ENCODE measurements at places on chromosomes 2 and 18.

DNA sequence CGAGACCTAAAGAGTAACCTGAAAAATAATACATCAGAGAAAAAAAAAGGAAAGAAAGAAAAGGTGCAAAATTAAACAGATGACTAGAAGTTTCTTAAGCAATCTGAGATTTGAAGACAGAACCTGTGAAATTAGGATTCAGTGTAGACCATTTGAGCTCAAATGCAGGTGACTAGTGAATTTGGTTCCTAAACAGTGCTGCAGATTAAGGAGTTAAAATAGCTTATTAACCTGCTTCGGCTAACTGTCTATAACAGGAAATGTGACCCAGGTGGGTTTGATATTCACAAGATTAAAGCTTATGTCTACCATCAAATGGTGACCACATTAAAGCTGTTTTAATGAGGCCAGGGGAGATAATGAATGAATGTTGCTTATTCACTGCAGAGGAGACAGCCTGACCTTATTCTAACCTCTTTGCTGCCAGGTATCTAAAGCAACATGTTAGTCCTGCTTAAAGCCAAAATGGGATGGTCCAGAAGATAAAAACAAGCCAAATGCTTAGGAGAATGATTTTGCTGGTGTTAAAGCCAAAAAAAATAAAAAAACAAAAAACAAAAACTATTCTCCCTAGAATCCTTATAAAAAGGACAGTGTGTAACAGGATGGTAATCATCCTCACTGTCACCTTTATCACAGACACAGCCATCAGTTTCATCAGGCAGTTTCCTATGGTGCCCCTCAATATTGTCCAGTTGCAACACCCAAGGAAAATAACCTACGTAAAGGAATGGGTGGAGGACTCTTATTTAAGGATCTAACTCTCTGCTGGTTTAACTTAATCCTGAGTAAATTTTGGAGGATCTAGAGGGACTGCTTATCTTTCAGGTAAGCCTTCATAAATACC is 769.0 kb upstream of the ZEB2 start:
- no peak overlapping the region for H3K4me3 ChIP-seq
- H3K4me1 ChIP-seq: peaks cover 14% of the 10 kb centered on the region
- no peak overlapping the region for H3K27ac ChIP-seq
- no peaks in the 10 kb centered on the region for H3K27me3 ChIP-seq
- DNase-seq: no peak

DNA sequence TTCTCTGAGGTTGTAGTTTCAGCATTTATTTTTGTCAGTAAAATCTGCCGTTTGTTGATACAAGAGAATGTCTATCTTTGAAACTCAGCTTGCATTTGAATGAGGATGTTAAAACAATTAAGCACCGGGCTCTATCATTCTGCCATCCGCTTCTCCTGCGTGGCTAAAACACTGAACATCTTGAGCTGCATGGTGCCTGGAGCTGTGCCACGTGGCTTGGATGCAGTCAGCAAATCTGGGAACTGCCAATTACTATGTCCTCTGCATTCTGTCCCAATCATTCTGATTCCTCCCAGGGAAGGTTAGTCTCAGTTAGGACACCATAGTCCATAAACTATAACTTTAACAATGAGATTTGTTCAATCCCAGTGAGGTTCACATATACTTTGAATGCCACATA is 598.4 kb downstream of the FBXO15 start:
- no peaks in the 10 kb centered on the region for H3K27me3 ChIP-seq
- H3K4me3 ChIP-seq: no peak overlapping the region
- no peak for DNase-seq
- H3K36me3 ChIP-seq: no peaks in the 10 kb centered on the region
- H3K27ac ChIP-seq: no peak overlapping the region
- no peaks in the 10 kb centered on the region for H3K4me1 ChIP-seq

DNA sequence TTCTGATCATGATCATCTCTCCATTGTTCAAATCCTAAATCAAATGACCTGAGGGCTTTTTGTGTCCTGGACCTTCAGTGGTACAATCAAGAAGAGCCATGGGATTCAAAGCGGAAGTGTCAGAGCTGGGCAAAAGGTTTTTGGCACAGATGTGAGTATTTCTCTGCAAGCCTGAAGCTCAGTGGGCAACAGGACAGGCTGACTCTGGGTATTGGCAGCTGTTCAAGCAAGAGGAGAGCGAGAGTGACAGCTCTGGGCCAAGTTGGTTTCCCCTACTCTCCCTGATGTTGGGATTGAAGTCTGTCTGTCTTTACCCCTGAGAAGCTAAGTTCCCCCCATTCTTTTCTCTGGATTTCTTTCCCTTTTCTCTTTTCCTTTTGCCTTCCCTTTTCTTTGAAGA is 33.3 kb downstream of the DSEL start:
- DNase-seq: no peak
- H3K27me3 ChIP-seq: no peaks in the 10 kb centered on the region

- no peaks in the 10 kb centered on the region for H3K4me1 ChIP-seq
- H3K36me3 ChIP-seq: no peaks in the 10 kb centered on the region
- H3K4me3 ChIP-seq: no peak overlapping the region
- no peaks in the 10 kb centered on the region for H3K27me3 ChIP-seq
- no peak for DNase-seq
- H3K27ac ChIP-seq: no peak overlapping the region
Observed at GRCh38 chr2:162149466-162149865, 2.6 kb downstream of the GCG start.

GRCh38 chr2:233124421-233125080 is 64.4 kb downstream of the INPP5D start:
- peak; percentile 39 for DNase-seq
- no peak overlapping the region for H3K27ac ChIP-seq
- no peak overlapping the region for H3K4me3 ChIP-seq
- H3K4me1 ChIP-seq: no peaks in the 10 kb centered on the region

DNA sequence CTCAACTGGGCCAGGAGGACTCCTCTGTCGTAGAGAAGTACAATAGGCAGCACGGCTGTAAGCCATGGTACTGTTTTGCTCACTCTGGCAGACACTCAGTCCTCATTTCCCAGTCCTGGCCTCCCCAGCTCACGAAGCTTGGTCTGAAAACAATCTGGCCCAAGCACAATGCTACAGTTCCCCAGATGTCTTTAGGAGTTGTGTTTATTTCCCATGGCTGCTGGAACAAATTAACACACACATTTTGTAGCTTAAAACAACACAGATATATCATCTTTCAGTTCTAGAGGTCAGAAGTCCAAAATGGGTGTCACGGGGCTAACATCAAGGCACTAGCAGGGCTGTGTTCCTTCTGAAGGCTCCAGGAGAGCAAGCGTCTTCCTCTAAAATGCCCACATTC is 13.0 kb downstream of the FABP1 start:
- no peaks in the 10 kb centered on the region for H3K36me3 ChIP-seq
- H3K4me1 ChIP-seq: no peaks in the 10 kb centered on the region
- no peaks in the 10 kb centered on the region for H3K27me3 ChIP-seq
- H3K27ac ChIP-seq: no peak overlapping the region
- DNase-seq: no peak
- H3K4me3 ChIP-seq: no peak overlapping the region

DNA sequence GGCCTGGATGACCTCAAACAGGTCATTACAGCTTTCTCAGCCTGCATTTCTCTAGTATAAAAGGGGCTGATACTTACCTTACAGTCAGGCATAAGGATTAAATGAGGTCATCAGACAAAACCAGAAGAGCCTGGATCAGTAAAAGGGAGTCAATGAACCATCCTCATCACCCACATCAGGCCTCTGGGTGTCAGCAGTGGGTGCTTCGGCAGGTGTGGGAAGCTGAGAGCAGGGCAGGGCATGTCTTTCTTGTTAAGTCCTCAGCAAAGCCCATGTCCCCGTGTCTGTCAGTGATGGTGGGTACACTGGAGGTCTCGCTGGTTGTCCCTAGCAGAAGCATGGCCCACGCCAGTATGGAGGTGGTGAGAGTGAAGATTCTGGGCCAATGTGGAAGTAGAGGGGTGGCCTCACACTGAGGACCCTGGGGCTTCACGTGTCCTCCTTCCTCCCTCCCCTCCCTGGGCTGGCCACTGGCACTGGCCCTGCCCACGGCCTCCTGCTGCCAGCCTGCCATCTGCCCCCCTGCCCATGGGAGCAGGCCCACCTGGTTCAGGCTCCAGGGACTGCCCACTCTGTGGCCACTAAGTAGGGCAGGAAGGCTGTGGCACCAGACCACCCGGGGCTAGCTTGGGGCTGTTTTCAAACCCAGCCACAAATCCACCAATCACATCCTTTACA is 4.4 kb downstream of the ADRA2B start:
- no peaks in the 10 kb centered on the region for H3K4me1 ChIP-seq
- no peak overlapping the region for H3K27ac ChIP-seq
- no peak for DNase-seq
- no peak overlapping the region for H3K4me3 ChIP-seq
- no peaks in the 10 kb centered on the region for H3K27me3 ChIP-seq
- no peaks in the 10 kb centered on the region for H3K36me3 ChIP-seq

GRCh38 chr18:47826157-47827074 is 104.0 kb downstream of the SMAD2 start:
- no peak overlapping the region for H3K4me3 ChIP-seq
- H3K27me3 ChIP-seq: no peaks in the 10 kb centered on the region
- no peaks in the 10 kb centered on the region for H3K4me1 ChIP-seq
- H3K36me3 ChIP-seq: peaks cover 19% of the 10 kb centered on the region

- H3K4me1 ChIP-seq: no peaks in the 10 kb centered on the region
- no peak overlapping the region for H3K4me3 ChIP-seq
- H3K27ac ChIP-seq: no peak overlapping the region
- no peak for DNase-seq
- H3K27me3 ChIP-seq: peaks cover 13% of the 10 kb centered on the region
Observed at GRCh38 chr2:222058819-222059445, 239.9 kb downstream of the PAX3 start.

DNA sequence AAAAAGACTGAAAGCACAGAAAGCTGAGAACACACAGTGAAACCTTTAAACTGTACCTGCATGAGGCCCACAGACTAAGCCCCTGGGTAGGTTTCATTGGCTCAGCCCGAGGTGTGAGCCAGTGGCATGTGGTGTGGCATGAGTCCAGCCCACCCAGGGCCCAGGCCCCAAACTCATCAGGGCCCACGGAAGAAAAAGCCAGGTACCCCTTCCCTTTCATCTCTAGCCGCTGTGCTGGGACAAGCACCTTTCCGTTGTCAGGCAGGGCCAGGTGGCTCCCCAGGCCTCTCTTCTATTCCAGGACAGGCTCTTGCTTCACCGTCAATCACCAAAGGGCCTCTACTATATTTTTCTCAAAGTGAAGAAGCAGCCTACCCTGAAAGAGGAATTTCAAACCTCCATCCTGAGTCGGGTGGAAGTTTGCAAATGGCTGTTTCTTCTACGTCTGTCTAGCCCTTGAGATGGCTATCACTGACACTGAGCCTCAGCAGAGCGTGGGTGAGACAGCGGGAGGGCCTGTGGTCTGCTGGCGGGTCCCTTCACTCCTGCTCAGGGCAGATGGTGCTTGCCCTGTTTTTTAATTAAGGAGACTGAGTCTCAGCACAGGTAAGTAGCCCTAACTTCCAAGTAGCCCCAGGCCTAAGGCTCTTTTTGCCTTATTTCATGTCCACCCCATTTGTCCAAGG is 8.6 kb downstream of the DNAJB2 start:
- H3K27me3 ChIP-seq: peaks cover 5% of the 10 kb centered on the region
- no peaks in the 10 kb centered on the region for H3K4me1 ChIP-seq

GRCh38 chr2:65620026-65620425 is 187.6 kb upstream of the SPRED2 start:
- H3K4me1 ChIP-seq: peaks cover 13% of the 10 kb centered on the region
- no peaks in the 10 kb centered on the region for H3K36me3 ChIP-seq
- DNase-seq: no peak
- H3K4me3 ChIP-seq: no peak overlapping the region

DNA sequence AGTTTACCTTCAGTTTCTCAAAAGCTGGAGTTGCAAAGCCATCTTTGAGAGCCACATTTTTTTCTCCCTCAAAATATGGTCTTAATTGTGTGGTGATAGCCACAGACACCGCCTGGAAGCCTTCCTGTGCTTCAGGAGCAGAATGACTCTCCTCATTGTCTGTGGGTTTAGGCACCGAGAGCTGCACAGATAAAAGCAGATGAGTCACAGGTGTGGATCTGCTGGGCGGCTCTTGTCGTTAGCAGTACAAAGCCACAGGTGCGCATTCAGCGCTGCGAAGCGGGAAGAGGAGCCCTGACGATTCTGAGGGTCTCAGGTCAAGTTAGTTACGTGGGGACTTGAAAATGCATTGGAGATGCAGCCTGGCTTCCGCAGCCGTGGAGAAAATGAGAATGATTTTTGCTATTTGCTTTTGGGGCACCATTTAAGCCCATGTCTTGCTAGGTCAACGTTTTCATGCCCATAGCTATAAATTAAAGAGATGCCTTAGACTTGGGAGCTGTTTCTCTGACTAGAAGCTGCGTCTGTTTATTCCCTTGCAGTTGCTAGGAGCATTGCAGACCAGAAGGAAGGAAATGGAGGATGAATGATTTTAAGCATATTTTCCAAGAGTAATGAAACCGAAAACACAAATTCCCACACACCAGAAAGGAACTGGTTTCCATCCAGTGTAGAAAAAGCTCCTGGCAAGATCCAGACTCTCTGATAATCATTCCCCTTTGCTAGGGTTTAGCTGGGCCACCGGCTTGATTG is 51.5 kb downstream of the KLHL29 start:
- H3K27me3 ChIP-seq: peaks cover 3% of the 10 kb centered on the region
- H3K4me1 ChIP-seq: peaks cover 14% of the 10 kb centered on the region
- no peaks in the 10 kb centered on the region for H3K36me3 ChIP-seq
- no peak overlapping the region for H3K27ac ChIP-seq
- DNase-seq: peak; percentile 69

GRCh38 chr2:182064019-182064778 is 78.5 kb downstream of the PPP1R1C start:
- no peaks in the 10 kb centered on the region for H3K36me3 ChIP-seq
- H3K4me1 ChIP-seq: no peaks in the 10 kb centered on the region

GRCh38 chr2:127425540-127426490 is 7.6 kb downstream of the PROC start:
- H3K4me3 ChIP-seq: no peak overlapping the region
- DNase-seq: no peak
- H3K27ac ChIP-seq: no peak overlapping the region

DNA sequence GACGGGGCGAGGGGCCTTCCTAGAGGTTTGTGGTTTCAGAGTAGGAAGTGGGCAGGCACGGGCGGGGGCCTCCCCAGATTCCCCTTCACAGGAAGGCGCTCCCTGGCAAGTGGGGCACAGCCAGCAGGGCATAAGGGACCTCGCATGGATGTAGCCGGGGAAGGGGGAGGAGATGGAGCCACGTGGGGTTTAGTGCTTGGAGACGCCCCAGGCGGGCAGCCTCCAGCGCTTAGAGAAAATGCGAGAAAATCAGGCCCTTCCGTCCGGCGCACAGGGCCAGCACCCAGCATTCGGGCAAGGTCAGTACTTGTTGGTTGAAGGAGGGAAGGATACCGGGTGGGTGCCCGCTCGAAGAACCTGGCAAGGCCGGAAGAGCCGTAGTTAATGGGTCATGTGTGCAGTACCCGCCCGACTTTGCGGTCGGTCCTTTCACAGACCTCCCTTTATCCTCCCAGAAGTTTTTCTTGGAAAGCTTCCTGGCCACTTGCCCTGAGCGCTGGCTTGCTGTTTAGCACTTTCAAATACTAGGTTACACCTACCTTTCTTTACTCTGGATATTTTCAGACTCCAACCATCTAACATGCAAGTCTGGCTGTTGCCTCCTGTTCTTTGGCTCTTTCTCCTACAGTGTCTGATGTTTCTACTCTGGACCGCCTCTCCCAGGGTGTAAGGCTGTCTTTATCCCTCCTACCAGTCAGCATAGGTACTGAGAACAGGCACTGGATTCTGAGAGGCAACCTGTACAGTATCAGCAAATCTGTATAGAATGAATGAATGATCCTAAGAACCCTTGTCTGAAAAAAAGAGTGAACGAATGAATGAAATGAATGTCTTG is 78.1 kb downstream of the CIB4 start:
- peaks cover 11% of the 10 kb centered on the region for H3K4me1 ChIP-seq
- DNase-seq: peak; percentile 12

All from DND-41 (cell line).